Umbilical cord (tissue), 2 donors: ENCODE measurements at places on chromosomes 16 and 17. TPM values are rescaled to one million over a fixed set of nuclear protein-coding genes. Genes with fewer than 3 reads are reported as not detected.

GLTPD2 gene
- not detected for total RNA-seq

DNA sequence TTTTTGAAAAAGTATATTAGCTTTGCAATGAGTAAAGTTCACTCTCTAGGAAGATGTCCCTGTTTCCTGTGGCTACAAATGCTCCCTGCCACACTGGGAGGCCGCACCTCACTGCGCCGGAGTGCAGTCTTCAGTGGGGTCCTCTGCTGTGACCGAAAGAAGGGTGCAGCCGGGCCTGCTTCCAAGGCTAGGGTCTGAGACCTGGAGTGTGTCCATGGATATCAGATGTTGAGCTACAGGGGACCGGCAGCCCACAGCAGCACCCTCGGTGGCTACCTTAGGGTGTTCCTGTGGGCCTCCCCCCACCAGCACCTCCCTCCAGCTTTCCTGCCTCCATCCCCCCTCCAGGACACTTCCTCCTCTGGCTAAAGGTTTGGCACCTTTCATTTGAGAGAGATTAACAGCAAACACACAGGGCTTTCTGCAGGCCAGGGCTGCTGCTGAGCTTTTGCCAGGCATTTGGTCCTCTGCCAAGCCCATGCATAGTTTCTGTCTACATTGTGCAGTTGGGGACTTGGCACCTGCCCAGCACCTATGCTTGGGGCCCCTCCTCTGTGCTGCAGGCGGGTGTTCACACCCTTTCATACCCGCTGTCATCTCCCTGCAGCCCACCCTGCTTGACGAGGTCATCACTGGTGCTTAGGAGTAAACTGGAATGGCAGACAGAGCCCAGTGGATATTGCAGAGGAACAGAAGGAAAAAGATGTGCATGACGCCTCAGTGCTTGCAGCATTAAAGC is 33.8 kb upstream of the CRISPLD2 start:
- DNase-seq, result peak; percentile 87

- peak; percentile 77 for DNase-seq
These were observed 1.2 kb upstream of the FGF11 start for GRCh38 chr17:7437950-7438614.

- DNase-seq, result no peak
These were observed 299.5 kb downstream of the NPIPA8 start for GRCh38 chr16:18037051-18037450.

DNA sequence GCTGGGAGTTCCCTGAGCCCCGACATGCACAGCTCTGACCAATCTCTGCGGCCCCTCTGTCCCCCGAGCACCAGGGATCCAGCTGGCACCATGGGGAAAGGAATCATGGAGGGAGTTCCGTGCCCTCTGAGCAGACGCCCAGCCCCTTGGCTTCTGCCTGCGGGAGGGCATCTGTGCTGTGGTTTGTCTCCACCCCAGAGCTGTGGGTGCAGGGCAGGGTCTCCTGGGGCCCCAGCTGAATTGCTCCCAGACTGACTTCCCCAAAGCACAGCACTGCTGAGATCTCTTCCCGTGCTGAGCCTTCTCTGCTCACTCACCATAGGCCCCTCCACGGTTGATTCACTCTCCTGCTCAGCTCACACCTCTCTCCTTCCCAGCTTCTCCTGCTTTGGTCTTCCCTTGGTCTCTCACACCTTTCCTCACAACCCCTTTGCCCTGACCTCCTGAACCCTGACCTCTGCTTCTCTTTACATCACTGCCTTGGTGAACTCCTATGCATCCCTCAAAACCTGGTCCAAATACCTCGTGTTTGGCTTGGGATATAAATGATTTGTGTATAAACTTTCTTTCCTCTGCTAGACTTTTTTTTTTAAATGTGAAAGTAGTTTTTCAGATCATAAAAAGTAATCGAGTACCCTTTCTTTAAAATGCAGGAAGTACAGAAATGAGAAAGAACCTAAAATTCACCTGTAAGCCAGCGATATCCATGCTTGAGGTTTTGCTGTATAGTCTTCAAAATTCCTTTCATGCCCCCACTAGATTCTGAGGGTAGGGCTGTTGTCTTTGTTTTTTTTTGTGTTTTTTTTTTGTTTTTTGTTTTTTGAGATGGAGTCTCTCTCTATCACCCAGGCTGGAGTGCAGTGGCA is 265.3 kb downstream of the SEC14L1 start:
- no peak for DNase-seq

DNA sequence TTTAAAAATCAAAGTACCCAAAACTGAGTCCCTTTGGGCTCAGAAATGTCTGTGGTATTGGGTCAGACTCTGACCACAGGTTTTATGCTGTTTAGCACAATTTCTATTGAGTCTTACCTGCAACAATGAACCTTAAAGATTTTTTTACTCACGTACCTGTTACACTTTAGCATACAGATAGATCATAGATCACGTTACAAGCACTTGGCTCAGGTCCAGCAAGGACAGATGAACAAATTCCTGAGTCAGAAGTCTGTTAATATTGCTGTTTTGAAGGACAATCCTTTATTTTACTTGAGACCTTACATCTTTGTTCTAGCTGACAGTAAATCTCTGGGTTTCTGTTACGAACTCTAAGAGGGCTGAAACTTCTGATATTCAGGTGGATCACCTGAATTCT is 12.8 kb downstream of the SLC7A6OS start:
- DNase-seq, result peak; percentile 34

- DNase-seq, result no peak
These were observed 319.4 kb downstream of the ZFHX3 start for GRCh38 chr16:72728516-72728915.

- DNase-seq, result no peak
These were observed 678 bp downstream of the EXOC7 start for GRCh38 chr17:76102944-76103273.

- DNase-seq, result no peak
These were observed 3.1 kb upstream of the PERCC1 start for GRCh38 chr16:1427473-1428461.

- peak; percentile 36 for DNase-seq
These were observed 2.8 kb downstream of the RBFOX3 start for GRCh38 chr17:79607940-79608623.

IRF8 gene
- total RNA-seq, result 19.5 TPM

ITGA2B gene
- total RNA-seq, result 4.3 TPM

CD68 gene
- 8.4 TPM for total RNA-seq

GRCh38 chr17:77349976-77350830 is 209.4 kb downstream of the SEC14L1 start:
- peak; percentile 93 for DNase-seq

DNA sequence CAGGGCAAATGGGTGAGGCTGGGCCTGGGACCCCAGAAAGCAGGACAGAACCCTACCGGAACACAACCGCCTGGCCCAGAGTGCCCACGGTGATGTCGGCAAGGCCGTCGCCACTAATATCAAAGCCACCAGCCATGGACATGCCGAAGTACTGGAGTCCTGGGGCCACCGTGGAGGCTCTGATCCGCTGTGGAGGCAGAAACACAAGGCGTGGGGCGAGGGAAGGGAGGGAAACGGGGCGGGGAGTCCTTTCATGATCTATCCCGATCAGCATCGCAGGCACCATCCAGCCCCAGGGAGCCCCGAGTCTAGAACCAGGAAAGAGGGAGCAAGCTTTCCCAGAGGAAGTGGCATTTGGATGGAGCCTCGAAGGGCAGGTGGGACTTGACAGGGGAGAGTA is 26.6 kb downstream of the HASPIN start:
- no peak for DNase-seq

SEPTIN1 gene
- total RNA-seq, result 8.9 TPM

CCDC200 gene
- not detected for total RNA-seq

GAS2L2 gene
- 1.4 TPM for total RNA-seq

PERCC1 gene
- total RNA-seq, result 3.1 TPM

- DNase-seq, result peak; percentile 53
These were observed at the start of gene CCL3 for GRCh38 chr17:36089888-36090836. Gene CCL3 (minus strand): TSS chr17:36090143. CDS start chr17:36090058, 85 bp downstream.

CDRT15L2 gene
- 5.5 TPM for total RNA-seq

GRCh38 chr17:36576793-36577192 is 14.9 kb upstream of the DHRS11 start:
- DNase-seq, result no peak

COL1A1 gene
- 6,804 TPM for total RNA-seq

FBXL16 gene
- total RNA-seq, result not detected

- DNase-seq, result no peak
These were observed 47.1 kb upstream of the TRAP1 start for GRCh38 chr16:3764409-3764808.

DNA sequence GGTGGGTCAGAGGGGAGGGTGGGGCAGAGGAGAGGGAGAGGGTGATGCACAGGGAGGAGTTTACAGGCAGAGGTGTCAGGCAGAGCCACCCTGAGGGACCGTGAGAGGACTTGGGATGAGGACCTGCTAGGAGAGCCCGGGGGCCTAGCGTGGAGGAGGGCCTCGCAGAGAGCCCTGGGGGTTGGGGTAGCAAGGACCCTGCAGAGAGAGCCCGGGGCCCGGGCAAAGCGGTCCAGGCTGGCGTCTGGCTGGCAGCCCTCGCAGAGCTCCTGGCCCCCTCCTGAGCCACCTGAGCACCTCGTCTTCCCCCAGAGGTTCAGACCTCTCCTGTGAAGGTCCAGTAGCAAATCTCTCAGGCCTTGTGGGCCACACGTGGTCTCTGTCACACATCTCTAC is 42.0 kb upstream of the ZNF469 start:
- no peak for DNase-seq

- no peak for DNase-seq
These were observed 24.5 kb downstream of the PIK3R5 start for GRCh38 chr17:8940866-8941471.

GRCh38 chr16:86919078-86919477 is 340.7 kb downstream of the FOXL1 start:
- DNase-seq, result no peak

DNA sequence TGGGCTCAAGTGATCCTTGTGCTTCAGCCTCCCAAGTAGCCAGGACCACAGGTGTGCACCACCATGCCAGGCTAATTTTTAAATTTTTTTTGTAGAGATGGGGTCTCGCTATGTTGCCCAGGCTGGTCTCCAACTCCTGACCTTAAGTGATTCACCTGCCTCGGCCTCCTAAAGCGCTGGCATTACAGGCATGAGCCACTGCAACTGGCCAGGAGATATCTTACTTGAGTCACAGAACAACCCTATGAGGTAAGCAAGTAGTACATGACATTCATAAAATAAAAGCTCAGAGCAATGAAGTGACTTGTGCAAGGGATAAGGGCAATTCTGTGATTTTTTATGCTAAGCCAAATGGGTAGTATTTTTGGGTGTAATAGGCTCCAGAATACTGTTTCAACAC is 57.3 kb downstream of the CDC27 start:
- no peak for DNase-seq
